ENCODE measurements at places on chromosomes 3 and 15.

DNA sequence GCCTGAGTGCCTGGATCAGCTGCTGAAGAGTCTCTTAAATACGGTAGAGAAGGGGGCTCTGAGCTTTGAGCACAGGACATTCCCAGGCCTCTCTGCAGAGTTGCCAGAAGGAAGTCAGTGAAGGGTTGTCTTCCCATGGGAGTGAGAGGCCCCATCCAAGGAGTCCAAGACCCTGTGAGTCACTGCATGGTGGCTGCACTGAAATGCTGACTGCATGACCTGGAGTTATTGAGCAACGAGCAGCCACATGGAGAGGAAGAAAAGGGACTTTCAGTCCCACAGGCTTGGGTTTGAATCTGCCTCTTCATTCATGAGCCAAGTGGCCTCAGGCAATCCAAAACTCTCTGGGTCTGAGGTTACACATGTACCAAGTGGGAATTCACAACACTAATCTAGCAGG is 69.6 kb upstream of the RASGRF1 start:
- DNase-seq: no peak

DNA sequence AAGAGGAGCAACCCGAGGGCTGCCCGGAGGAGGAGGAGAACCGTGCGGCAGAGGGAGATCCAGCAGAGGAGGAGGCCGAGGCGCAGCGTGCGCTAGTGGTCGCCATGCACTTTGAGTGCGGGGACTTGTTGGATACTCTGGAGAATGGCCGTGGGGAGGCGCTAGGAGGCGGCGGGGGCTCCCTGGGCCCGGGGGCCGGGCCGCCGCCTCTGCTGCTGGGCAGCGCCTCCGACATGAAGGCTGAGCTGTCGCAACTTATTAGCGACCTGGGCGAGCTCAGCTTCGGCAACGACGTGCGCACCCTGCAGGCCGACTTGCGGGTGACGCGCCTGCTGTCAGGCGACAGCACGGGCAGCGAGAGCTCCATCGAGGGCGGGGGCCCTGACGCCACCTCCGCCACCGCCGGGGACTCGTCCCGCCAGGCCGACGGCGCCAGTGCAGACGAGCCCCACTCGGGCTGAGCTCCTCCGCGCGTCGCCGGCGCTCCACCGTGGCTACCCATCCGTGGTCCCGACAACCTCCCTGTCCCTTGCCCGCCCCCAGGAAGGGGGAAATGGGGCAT is 2.0 kb downstream of the FAM43A start:
- peak; percentile 80 for DNase-seq

DNA sequence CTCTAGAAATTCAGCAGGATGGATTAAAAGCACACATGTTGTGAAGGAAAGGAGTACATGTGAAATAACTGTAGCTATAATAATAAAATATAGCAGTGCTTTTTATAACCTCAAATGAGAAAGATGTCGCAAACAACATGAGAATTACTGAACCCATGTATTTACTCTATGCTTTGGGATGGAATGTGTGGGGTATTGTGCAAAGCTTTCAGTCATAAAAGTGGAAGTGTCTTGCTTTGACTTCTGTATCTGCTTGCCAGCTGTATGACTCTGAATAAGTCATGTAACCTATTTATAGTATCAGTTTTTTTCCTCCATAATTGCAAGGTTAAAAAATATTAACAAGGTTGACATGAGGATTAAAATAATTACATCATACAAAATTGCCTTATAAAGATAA is 519.3 kb upstream of the CADM2 start:
- DNase-seq: no peak

GRCh38 chr3:127787071-127787490 is 35.2 kb downstream of the MGLL start:
- no peak for DNase-seq

- no peak for DNase-seq
Measured at GRCh38 chr15:66833803-66834202, 131.8 kb downstream of the SMAD6 start.

DNA sequence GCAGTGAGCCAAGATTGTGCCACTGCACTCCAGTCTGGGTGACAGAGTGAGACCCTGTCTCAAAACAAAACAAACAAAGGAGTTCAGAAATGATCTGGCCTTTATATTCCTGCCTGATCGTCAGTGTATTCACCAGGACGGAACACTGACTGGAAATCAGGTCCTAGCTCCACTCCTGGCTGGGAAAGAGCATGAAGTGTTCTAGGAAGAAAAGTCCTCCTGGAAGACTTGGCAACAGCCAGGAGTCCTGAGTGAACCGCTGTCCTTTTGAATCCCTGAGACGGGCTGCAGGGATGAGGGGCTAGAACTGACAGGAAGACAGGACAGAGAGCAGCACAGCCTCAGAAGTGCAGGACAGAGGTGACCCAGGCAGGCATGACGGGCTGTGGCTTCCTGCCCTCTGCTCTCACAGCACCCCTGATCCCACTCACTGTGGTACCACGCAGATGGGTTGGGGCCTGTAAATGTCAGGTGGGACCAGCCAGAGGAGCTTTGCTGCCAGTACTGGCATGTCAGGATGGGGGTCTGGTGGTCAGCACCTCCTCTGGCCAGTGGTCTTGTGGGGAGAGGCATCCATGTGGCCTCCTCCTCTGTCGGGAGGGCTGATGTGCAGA is 23.5 kb downstream of the FAN1 start:
- no peak for DNase-seq

- DNase-seq: peak; percentile 52
Measured at GRCh38 chr15:39593656-39594445, 13.0 kb downstream of the THBS1 start.

GRCh38 chr15:45105586-45105985 is 8.4 kb downstream of the DUOX2 start:
- no peak for DNase-seq

DNA sequence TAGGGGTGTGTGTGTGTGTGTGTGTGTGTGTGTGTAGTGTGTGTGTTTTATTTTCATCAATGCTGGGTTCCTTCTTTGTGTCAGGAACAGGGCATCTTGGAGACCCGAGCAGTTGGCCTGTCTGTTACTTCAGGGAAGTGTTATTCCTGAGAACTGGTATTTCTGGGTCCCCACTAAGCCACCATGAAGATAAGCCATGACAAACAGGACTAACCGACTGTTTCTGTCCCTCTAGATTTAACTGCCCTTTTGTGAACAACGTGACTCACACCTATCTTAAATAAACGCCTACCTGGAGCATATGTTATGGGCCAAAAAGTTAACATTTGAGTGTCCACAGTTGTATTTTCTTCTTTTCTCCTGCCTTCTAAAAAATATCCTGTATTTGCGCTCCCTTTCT is 19.5 kb downstream of the SIDT1 start:
- DNase-seq: no peak

DNA sequence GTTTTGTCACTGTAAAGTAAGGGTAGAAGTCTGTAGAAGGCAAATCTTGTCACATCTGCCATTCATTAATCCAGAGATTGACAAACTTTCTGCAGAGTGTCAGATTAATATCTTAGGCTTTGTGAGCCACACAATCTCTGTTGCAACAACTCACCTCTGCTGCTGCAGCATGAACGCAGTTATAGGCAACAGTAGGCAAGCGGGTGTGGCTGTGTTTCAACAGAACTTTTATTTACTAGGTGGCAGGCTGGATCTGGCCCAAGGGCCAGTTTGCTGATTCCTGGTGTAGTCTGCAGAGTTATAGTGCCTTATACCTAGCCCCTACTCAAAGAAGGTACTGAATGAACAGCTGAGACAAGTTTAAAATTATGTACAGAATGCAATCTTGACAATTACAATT is 396.7 kb downstream of the FOXP1 start:
- no peak for DNase-seq

- peak; percentile 52 for DNase-seq
Measured at GRCh38 chr3:195133462-195133861, 137.5 kb downstream of the XXYLT1 start.

- DNase-seq: no peak
Measured at GRCh38 chr3:71949442-71949841, 164.5 kb upstream of the PROK2 start.

- no peak for DNase-seq
Measured at GRCh38 chr3:116445990-116446389, 703 bp upstream of the LSAMP start.

- no peak for DNase-seq
Measured at GRCh38 chr3:38957296-38957695, 94.4 kb downstream of the SCN11A start.

DNA sequence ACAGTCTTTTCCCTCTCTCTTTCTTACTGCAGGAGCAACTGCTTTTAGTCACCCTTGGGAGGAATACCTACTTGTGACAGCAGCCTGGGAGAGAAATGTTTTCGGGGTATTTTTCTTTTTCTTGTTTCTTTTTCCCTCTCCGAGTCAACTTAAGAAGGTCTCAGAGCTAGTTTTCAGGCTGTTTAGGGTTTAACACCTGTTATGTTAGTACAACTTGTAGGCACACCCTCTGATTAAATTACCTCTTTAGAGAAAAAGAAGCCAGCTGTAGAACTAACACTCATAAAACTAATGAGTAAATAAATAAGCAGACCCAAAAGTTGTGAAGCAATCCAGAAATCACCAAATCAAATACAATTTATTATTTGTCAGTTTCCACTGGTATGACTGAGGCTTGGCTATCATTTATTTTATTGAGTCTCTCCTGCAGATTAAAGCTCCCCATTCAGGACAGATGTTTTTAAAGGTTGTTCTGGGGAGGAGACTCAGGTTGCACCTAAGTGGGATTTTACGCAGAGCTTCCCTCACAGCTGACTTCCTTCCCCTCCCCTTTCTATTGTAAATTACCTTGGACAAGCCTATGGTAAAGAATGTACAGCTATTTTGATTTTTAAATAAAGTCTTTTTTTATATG is 112.5 kb downstream of the FOXB1 start:
- DNase-seq: no peak

DNA sequence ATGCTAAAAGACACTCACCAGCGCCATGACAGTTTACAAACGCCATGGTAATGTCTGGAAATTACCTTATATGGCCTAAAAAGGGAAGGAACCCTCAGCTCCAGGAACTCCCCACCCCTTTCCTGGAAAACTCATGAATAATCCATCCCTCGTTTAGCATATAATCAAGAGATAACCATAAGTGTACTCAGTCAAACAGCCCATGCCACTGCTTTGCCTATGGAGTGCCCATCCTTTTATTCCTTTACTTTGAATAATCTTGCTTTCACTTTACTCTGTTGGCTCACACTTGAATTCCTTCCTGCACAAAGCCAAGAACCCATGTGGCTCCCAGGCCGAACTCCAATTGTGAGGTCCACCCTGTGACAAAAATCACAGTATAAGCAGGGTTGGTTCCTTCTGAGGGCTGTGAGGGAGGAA is 19.1 kb upstream of the FSTL1 start:
- no peak for DNase-seq

GRCh38 chr15:74200871-74201419 is 1.6 kb downstream of the STRA6 start:
- no peak for DNase-seq

DNA sequence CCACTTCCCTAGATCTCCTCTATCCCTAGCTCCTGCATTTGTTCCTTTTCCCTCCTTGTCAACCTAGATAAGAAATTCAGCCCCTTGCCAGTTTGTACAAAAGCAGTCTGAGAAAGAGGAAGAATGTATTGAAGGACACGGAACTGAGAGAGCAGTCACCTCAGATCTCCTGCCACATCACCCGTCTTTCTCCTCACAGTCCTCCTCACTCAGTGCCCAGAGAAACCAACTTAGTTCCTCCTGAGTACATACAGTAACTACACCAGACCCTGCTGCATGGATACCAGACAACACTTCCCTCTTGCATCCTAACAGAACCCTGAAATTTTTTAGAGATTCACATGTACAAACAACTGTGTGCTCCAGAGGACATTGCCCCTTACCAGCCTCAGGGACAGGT is 563.6 kb upstream of the ADAMTS9 start:
- DNase-seq: no peak

DNA sequence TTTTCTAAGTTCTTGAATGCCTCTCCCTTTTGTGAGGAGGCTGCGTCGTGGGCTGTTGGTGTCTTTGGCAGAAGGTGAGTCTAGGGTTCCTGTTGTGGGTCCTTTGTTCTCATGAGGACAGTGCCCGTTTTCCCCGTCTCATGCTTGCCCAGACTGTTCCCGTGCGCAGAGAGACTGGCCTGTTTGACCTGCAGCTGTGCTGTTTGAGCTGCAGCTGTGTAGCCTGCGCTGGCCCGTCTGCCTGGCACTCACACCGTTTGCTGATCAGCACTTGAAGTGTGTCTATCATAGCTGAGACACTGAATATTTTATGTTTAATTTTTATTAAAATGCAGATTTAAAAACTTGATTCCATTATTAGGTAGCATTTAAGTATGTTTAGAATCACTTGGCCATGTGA is 9.9 kb downstream of the GOLGA6L2 start:
- DNase-seq: no peak

- no peak for DNase-seq
Measured at GRCh38 chr3:52620580-52620979, 65.1 kb downstream of the PBRM1 start.

- DNase-seq: no peak
Measured at GRCh38 chr3:98560911-98561310, 29.1 kb downstream of the GPR15 start.

Measured in CD4-positive, alpha-beta T cell treated with Interleukin-17A for 4 hours (primary cell).